ENCODE measurements at places on chromosomes 7 and 10.

DNA sequence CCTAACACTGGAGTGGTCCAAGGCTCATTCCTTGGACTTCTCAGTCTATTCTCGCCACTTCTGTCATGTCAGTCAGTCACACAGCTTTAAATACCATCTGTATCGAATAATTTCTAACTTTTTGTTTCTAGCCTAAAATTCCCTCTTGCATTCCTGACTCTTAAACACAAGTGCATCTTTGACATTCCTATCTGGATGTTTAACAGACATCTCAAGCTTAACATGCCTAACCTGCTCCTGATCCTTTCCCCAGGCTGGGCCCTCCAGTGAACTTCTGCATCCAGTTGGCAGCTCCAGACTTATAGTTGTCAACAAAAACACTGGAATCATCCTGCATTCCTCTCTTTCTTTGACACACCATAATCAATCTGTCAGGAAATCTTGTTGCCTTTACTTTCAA lies 4.5 kb upstream of the ABCB4 start:
- no peak for DNase-seq

DNA sequence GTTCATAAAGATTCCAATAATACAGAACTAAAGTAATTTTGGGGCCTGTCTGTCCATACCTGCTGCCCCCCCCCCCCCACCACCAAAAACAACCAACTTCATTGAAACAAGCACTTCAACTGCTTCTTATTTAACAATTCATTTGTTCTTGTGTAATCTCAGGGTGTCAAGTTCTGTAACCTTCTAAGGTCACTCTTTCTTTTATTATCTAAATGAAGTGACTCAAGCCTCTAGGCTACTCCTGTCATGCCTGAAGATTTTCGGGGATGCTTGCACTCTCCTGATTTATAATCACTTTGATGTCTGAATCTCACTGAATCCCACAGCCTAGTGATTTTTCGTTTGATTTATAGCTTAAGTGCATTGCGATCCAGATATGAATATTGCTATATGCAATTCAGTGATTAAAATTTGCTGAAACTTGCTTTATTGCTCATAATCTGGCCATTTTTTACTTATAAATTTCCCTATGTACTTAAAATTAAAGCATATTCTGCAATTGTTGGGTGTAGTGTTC lies 27.2 kb downstream of the GARIN1A start:
- no peak for DNase-seq

DNA sequence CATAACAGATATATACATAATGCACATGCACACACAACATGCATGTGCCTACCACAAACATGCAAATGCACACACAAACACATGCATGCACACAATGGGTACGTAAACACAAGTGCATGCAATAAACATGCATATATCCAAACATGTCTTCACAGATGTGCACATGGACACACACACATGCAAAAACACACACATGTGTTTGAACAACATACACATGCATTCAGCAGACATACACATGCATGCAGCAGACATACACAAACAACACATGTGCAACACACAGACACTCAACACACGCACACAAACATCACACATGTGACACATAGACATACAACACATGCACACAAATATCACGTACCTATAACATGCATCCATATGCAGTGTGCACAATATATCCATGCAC lies 74.2 kb downstream of the KLF6 start:
- DNase-seq: no peak

GRCh38 chr7:21980926-21981500 lies 35.3 kb upstream of the CDCA7L start:
- DNase-seq: no peak

- DNase-seq: no peak
Measured at GRCh38 chr7:34123316-34123715, 218.0 kb downstream of the BMPER start.

GRCh38 chr10:130338636-130339024 lies 202.4 kb downstream of the GLRX3 start:
- no peak for DNase-seq

- no peak for DNase-seq
Measured at GRCh38 chr7:129767120-129768015, 155.8 kb downstream of the NRF1 start.

- DNase-seq: no peak
Measured at GRCh38 chr7:94396037-94396431, 1.3 kb downstream of the COL1A2 start.

DNA sequence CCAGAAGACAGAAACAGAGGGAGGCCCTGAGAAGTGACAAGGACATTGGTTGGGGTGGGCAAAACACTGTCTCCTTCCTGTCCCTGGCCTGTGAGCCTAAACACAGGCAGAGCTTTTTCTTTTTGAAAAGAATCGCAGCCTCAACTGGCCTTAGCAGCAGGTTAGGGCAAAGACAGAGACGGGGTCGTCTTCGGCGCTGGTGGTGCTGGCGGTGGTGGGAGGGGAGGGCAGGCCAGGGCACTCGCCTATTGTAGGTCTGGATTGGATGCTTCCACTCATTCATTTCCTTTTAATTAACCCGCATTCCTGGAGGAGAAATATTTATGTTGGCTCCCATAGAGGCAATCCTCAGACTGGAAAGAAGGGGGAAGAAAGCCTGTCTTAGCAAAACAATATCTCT lies 22.6 kb downstream of the WNT8B start:
- DNase-seq: no peak

DNA sequence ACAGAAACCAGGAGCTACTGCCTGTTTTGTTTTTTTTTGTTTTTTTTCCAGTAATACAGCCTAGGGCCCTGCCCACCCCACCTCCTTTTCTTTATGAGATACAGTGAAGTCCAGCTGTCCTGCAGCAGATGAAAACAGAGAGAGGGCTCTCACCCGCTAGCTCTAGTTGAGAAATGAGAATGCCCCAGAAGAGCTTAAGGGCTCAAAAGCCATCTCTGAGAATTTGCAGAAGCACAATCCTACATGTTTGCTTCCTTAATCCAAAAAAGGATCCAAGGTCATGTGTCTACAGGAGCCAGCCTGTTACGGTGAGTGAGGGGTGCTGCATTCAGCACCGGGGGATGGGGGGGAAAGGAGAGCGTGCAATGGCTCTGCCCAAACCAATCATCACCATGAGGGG lies 122.7 kb downstream of the KCNMA1 start:
- DNase-seq: no peak

DNA sequence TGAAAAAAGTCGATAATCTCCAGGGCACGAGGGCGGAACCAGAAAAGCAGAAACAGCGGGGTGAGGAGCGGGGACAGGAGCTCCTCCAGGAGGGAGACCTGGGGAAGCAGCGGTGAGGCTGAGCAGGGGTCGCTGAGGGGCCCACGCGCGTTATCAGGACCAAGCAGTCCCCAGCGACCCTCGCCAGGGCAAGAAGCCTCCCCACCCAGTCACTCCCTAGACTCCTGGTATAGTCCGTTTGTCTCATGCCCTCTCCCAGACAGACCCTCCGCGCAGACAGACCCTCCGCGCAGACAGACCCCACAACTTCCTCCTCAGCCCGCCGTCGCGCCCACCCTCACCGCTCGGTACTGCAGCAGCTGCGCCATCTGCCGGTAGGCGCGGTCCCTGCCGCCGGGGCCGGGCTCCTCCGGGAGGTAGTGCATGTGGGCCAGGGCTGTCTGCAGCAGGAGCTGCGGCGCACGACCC lies 6.3 kb downstream of the ATG9B start:
- peak; percentile 81 for DNase-seq

DNA sequence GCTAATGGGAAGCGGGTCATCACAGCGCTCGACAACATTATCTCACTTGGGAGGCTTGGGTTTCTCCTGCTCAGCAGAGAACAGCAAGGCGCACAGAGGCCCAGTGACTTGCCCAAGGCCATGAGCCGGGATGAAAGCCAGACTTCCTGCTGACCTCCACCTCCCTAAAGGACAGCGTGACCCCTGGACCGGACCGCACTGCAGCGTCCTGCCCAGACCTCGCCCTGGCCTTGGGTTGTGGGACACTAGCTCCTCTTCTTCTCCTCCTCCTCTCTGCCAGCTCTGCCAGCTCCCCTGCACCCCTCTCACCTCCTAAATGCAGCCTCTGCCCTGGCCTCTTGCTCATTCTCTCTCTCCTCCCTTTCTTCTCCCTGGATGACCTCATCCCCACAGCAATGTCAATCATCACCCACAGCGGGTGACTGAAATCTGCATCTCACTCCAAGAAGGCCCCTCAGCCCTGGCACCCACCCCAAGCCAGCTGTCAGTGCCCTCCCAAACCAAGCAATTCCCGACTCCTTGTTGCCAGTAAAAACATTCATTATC lies 19.4 kb downstream of the SPOCK2 start:
- no peak for DNase-seq
